Immature natural killer cell (primary cell): ENCODE measurements at places on chromosomes 11 and 22.

DNA sequence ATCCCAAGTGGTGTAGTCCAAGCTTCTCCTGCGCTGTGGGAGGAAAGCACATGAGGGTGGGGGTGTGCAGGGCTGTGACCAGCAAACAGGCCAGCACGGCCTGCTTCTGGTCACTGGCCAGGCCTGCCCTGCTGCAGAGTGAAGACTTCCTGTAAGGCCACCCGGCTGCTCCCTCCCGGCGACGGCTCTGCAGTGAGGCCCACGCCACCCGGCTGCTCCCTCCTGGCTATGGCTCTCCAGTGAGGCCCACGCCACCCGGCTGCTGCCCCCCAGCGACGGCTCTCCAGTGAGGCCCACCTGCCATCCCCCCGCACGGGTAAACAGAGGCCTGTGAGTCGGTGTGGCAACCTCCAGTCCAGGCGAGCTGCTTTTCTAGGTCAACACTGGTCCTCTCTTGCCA is 31.4 kb upstream of the BRSK2 start:
- no peak for DNase-seq

DNA sequence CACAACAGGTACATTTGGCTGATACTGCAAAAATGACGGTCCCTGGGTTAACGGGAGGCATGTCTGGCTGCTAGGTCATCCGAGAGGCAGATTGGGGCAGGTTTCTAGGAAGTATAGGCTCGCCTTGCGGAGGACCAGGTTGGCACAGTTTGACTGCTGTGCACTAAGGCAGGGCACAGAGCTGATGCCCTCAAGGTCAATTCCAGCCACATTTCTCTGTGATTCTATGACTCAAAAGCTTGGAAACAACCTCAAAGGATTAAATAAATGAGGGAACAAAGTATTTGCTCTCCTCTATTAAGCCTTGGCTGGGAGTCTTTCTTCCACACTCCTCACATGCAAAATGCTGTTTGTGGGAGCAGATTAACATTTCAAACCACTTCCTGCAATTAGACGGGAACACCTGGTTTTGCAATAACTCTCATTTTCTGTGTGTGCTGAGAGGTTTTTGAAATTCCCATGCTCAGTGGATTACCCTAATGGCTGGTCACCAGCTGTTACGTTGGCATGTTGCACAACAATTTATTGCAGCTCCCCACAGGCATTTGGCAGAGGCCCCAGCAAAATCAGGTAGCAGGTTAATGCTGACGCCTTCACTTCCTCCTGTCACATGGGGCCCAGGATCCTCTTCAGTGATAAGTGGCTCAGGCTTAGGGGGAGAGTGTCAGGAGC is 61.0 kb upstream of the PLET1 start:
- DNase-seq, result no peak

DNA sequence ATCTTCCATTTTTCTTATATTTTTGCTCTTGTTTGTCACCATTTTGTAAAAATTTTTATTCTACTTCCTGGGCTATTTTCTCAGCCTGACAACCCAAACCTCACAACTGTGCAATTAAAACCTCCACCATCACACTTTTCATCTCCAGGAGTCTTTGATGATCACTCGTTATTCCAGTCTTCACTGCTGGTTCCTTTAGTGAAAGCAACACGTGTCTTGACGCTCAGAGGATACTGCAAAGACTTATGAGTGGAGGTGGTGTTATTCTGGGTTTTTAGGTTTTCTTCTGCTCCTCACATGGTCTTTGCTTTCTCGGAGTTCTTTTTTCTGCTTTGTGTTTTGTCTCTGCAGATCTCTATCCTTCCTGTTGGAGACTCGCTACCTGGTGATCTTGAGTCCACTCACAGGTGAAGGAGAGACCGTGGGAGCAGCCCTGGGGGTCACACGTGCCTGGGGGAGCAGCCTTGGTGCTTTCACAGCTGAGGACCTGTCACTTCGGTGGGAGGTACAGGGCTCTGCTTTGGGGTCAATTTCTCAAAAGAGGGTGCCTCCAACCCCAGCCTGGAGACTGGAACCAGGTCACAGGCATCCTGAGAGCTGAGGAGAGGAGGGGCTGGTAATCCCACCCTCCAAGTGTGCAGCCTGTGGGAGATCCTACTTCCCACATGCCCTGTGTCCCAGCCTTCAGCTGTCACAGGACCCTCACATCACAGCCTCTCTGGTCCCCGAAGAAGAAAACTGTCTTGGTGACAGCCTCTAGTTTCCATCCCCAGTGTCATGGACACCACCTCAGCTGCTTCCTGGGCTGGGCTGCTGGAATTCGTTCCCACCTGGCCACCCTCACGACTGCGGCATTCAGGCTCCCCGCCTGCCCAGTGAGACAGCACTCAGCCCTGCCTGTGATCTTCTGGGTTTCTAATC is 11.0 kb downstream of the SULT4A1 start:
- DNase-seq, result no peak

GRCh38 chr11:117833401-117833891 is 8.9 kb upstream of the FXYD2 start:
- DNase-seq, result no peak

GRCh38 chr11:93084727-93085505 is 112.9 kb downstream of the SLC36A4 start:
- no peak for DNase-seq

DNA sequence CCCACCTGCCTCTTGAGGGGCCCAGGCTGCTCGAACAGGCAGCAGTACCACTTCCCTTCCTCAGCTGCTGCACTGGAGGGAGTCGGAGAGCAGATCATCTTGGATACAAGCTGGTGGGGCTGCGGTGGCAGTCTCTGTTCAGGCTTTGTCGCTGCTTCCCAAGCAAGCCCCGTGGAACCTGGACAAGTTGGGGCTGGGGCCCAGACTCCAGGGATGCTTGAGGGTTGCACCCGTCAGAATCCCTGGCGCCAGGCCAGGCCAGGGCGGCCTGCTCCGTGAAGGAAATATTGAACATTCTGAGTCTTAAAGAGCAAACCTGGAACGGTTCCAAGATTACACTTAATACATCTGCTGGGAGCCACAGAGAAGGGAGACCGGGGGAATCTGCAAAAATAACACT is 310.1 kb upstream of the SORL1-AS1 start:
- no peak for DNase-seq

DNA sequence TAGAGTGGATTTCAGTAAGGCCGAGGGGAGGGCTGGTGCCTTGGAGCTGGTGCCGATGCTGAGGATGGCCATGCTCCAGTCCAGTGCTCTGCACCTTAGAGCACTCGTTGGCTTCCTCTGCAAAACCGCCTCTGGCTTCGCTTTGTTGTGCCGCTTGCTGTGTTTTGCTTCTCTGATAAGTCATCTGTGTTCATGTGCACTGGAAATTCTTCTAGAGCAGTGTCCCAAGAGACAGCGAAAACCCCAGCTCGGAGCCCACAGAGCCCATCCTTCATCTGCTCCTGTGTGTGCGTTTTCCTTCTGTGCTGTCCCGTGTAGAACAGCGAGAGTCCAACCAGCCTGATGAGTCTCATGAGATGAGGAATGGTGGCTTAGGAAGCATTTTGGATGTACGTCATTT is 12.1 kb downstream of the FAM118A start:
- no peak for DNase-seq

GRCh38 chr11:12485328-12485727 is 108.0 kb downstream of the PARVA start:
- no peak for DNase-seq

DNA sequence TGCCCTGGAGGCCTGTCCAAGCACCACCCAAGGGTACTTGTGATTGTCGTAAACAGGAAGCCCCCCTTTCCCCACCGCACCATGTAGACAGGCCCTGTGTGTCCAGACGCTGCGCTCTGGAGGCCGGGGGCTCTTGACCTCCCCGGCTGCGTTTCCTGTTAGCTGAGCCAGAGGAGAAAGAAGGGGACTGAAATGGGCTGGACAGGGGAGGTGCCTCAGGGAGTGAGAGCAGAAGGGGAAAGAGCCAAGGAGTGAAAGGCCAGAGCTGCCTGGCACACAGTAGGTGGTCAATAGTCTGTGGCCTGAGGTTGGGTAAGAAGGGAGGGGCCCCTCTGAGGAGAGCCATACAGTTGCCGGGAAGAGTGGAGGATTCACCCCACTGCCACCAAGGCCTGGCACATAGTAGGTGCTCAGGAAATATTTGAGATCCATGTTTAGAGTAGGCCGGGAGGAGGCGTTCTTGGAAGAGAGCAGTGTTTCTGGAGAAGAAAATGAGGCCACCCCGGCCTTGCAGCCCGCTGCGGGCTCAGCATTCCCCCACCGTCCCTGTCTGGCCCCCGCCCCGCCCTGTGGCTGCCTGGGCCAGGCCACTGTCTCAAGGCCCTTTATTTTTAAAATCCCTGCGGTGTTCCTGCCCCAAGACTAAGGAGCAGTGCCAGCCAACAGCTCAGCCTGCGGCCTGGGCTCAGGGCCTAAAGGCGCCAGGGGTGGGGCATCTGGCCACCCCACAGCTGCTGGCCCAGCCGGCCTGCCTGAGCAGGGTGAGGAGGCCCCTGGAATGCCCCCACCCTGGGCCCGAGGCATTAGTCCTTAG is 13.6 kb upstream of the CDC42EP1 start:
- no peak for DNase-seq

- DNase-seq, result no peak
Measured at GRCh38 chr11:69699213-69699612, 4.6 kb downstream of the FGF19 start.

- no peak for DNase-seq
Measured at GRCh38 chr22:46052331-46052771, 75.4 kb upstream of the WNT7B start.

- no peak for DNase-seq
Measured at GRCh38 chr11:17691976-17692375, 27.4 kb upstream of the MYOD1 start.

GRCh38 chr11:107018219-107018901 is at the start of gene GUCY1A2:
TSS of gene GUCY1A2 (minus strand) at chr11:107018476. CDS start at chr11:107018055, 421 bp downstream.
- no peak for DNase-seq

GRCh38 chr22:36395915-36396314 is 8.1 kb upstream of the MYH9 start:
- DNase-seq, result no peak

- DNase-seq, result no peak
Measured at GRCh38 chr11:61163714-61164605, 2.7 kb upstream of the VPS37C start.

- DNase-seq, result no peak
Measured at GRCh38 chr22:33296941-33297340, 238.8 kb upstream of the SYN3 start.

- no peak for DNase-seq
Measured at GRCh38 chr22:19943082-19944026, 1.7 kb upstream of the TXNRD2 start.

DNA sequence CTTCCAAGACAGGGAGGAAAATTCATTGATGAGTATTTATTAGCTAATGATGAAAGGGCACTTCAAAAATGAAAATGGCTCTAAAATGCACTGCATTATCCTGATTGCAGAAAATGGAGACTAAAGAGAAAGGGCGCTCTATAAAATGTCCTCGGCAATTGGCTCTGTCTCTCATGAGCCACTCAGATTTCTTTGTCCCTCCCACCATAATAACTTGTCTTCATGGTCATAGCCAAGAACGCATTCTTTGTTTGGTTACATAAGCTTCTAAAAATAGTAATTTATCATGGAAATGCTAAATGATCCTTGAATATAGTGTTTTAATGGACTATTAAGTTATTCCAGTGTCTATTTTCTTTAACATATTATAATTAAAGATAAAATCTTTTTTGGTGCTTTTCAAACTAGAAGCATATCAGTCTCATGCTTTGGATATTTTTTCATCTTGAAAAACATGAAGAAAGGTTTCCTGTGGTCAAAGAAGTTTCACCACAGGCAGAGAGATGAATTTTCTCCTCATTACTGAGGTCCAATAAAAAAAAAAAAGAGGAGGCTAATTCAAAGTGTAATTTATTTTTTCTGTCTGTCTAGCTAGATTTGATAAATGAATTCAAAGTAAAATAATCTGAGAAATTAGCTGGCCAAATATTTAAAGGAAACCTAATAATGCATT is 238.1 kb upstream of the BLID start:
- DNase-seq, result no peak

DNA sequence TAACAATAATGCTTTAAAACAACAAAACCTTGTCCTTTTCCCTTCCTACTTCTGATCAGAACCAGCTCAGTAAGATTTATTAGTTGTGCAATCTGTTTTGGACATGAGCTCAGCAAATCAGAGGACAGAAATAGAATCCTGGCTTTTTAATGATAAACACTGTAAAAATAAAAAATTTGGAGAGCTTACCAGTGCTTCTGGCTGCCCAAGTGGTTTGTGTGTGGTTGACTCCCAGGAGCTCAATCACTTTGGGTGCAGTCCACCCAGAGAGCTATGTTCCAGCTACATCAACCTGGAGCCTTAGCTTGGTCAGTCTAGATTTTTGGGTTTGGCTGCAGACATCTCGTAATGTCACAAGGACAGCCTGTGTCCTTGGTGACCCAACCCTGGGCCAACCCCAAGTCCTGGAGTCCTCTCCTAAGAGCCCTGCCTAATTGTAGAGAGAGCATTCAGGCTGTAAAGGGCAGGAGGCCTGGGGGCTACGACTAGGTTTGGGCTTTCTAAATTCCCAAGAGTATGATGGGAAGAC is 28.5 kb downstream of the CD44 start:
- no peak for DNase-seq

- no peak for DNase-seq
Measured at GRCh38 chr11:85709941-85710702, 24.1 kb upstream of the CCDC89 start.
